ENCODE measurements at places on chromosomes 16 and 17.
A peak's percentile ranks its signal among the peaks of the same experiment; 100 is the strongest.

- DNase-seq = no peak
Measured at GRCh38 chr16:51967646-51968045, 579.3 kb downstream of the TOX3 start.

DNA sequence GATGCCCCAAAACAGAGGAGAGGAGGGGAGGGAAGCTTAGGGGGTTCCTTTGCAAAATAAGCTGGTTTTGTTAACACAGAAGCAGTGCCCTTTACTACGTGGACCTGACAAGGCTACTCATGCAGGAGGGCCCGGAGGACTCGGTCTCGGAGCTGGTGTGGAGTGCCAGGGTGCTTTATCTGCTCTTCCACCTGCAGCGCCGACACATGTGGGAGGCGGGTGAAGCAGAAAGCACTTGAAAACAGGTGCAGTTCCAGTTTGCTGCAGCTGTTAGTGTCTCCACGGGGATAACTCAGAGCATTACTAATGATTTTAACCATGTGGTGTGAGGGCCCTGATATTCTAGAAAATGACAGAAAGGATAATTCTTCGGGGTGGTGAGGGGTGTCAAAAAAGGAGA is 35.0 kb upstream of the MNT start:
- no peak for DNase-seq

- DNase-seq = no peak
Measured at GRCh38 chr16:85806539-85806938, 7.0 kb downstream of the COX4I1 start.

DNA sequence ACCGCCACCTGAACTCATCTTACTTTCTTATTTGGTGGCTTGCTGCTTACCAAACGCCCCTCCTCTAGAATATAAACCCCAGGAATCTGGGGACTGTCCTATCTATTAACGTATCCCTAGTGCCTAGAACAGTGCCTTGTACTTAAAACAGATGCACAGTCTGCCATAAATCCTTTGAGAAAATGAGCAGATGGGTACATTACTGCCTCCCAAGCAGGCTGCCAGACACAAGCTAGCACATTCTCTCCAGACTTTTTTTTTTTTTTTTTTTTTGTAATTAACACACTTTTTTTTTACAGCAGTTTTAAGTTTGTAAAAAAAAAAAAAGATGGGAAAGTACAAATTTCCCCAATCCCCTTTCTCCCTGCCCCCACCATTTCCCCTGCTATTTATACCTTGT is 57.3 kb upstream of the RPL38 start:
- no peak for DNase-seq

- no peak for DNase-seq
Measured at GRCh38 chr16:74867281-74867849, 92.7 kb upstream of the FA2H start.

- DNase-seq = no peak
Measured at GRCh38 chr16:46733319-46733830, 14.8 kb downstream of the MYLK3 start.

- no peak for DNase-seq
Measured at GRCh38 chr16:23185656-23186055, 3.1 kb downstream of the SCNN1G start.

- no peak for DNase-seq
Measured at GRCh38 chr17:43905400-43905984, 1.8 kb downstream of the MPP2 start.

- DNase-seq = no peak
Measured at GRCh38 chr17:40345161-40345993, 19.2 kb downstream of the GJD3 start.

GRCh38 chr17:49819138-49819537 is 28.7 kb downstream of the TAC4 start:
- no peak for DNase-seq

GRCh38 chr16:11160676-11161115 is 95.3 kb downstream of the SOCS1 start:
- DNase-seq = no peak

DNA sequence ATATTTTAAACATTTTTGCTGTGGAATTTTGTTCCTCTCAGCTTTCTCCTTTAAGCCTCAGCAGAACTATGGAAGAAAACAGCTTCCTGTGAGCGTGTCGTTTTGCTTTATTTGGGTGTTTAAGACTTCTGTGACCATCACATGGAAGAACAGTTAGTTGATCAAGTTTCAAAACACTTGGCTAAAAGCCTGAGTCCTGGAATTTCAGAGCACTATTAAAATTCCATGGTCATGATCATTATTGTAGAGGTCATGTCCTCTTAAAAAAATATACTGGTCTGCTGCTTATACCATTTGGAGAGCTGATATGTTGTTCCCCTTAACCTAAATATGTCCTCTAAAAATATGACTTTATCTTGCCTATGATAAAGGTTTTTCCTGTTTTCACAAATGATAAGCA is 12.6 kb upstream of the CDR2 start:
- no peak for DNase-seq

- DNase-seq = no peak
Measured at GRCh38 chr17:14794961-14795360, 470.2 kb downstream of the PMP22 start.

DNA sequence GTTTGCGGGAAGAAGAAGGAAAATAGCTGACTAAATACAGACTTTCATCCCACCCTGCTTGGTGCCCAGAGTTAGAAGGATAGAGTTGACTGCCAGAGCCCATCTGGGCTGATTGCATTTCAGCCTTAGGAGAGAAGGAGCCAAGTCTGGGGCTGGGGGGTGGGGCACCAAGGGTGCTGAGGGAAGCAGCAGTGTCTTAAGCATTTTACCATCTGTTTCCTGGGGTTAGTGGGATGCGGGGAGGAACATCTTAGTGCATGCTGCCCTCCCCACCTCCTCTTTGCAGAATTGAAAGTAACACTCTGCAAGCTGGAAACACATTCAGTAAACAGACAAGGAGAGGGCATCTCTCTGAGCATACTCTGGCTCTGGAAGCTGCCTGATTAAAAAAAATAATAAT is 1.5 kb upstream of the ARL5C start:
- DNase-seq = no peak

GRCh38 chr16:53085931-53086421 is 31.2 kb downstream of the CHD9 start:
- DNase-seq = no peak

GRCh38 chr16:68041783-68042182 is 18.7 kb downstream of the DUS2 start:
- DNase-seq = no peak

DNA sequence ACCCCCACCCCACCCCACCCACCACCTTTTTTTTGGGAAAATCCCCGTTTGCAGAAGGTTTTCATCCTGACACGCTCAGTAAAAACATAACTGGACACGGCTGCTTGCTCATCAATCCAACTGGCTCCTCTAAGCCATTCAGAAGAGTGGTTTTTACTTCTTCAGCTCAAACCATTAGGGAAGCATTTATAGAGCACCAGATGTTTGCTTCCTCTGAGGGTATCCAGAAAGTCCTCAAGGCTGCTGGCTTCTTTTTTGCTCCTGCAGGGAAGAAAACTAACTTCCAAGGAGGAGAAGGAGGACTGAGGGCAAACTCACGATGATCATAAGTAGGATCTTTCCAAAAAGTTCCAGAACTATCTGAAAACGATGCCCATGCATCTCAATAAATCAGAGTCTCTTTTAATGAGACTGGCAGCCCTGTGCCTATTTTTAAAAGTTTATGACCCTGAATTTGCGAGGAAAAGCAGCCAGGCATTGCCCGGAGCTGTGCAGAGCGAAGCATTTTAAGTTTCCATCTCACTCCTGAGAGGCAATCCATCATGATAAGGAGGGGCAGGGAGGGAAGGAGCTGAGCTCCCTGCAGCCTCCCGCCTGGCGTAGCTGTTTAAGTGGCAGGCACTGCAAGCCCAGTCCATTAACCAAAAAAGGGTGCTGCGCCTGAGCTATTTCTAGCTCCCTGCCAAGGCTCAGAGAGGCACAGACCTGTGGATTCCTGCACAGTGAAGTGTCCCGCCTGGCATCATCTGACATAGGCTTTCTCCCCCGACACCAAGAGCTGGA is 146.3 kb upstream of the FOXF1 start:
- DNase-seq = no peak

DNA sequence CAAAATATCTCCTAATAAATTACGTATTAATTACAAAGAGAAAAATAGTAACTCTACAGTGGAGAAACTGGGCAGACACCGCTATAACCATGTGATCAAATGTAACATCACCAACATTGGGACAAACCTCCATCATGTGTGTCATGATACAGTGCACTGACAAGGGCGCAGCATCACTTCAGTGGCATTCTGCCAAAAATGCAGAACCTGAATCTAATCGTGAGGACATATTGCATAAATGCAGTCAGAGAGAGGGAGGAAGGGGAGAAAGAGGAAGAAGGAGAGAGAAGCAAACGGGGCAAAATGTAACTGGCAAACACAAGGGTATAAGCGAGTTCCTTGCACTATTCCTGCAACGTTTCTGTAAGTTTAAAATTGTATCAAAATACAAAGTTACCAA is 74.2 kb upstream of the MARCHF10 start:
- no peak for DNase-seq

- peak; percentile 64 for DNase-seq
Measured at GRCh38 chr17:82126556-82127314, 28.7 kb upstream of the FASN start.

DNA sequence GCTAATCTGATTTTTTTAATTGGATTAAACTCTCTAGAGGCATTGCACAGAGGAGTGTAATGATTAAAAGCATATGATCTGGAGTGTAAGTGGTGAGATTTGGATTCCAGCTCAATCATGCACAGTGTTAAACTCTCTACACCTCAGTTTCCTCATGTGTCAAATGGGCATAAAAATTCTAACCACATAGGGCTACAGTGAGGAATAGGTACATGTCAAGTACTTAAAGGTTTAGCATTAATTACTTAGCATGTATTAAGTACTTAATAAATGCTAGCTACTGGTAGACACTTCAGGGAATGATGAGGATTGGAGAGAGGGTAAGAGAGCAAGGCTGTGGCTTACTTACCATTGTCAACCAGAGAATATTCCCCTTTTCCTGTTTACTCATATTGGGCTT is 17.1 kb downstream of the ERI2 start:
- no peak for DNase-seq

GRCh38 chr17:14923981-14924380 is 341.1 kb downstream of the PMP22 start:
- DNase-seq = no peak

GRCh38 chr17:41457676-41458075 is 9.5 kb downstream of the KRT32 start:
- no peak for DNase-seq

All from activated T-helper 9 cell treated with anti-CD3 and anti-CD28 coated beads, Interleukin-2, amount 50 U/mL, for 16 hours (primary cell).